ENCODE measurements at places on chromosomes 5 and 9. TPM values are rescaled to one million over a fixed set of nuclear protein-coding genes. Genes with fewer than 3 reads are reported as not detected.

The TAF11L9 gene
- not detected for polyA plus RNA-seq

The TMC1 gene
- polyA plus RNA-seq, result 0.51 TPM

The SOWAHA gene
- not detected for polyA plus RNA-seq

The NDST1 gene
- polyA plus RNA-seq, result 45.0 TPM

The IFNK gene
- not detected for polyA plus RNA-seq

The LYRM7 gene
- polyA plus RNA-seq, result 11.6 TPM

The INSL4 gene
- not detected for polyA plus RNA-seq

The MARCHF11 gene
- not detected for polyA plus RNA-seq

The CDX1 gene
- 0.54 TPM for polyA plus RNA-seq

The PRPF4 gene
- polyA plus RNA-seq, result 32.7 TPM

The BRIX1 gene
- polyA plus RNA-seq, result 52.0 TPM

The LECT2 gene
- 0.58 TPM for polyA plus RNA-seq

DNA sequence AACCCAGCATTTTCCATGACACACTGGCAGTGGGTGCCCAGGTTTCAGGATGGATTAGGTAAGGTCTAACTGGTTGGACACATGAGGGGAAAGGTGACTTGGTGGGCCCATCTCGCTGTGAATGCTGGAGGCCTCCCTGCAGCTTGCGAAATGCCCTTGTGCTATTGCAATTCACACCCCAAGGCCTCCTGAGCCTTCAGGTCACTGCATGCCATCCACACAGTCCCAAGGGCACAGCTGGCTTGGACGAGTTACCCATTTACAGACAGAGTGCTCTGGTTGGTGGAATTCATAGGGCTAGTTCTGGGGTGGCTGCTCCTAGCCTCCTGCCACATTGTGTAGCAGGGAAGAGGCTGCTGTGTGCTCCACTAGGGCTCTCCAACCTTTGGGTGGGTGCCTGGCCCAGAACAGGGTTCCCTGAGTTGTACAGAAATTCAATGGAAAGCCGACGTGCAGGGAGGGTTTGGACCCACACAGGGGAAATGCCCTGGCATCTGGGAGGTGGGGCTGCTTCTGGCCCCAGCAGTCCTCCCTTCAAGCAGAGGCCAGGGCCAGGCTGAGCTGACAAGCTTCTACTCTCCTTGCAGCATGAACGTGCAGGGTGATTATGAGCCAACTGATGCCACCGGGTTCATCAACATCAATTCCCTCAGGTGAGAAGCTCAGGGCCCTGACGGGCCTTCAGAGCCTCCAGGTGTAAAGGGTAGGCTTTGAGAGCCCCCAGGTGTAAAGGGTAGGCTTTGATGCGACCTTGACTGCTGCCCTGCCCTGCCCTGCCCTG is 54.3 kb downstream of the ASS1 start:
- DNase-seq, result no peak

DNA sequence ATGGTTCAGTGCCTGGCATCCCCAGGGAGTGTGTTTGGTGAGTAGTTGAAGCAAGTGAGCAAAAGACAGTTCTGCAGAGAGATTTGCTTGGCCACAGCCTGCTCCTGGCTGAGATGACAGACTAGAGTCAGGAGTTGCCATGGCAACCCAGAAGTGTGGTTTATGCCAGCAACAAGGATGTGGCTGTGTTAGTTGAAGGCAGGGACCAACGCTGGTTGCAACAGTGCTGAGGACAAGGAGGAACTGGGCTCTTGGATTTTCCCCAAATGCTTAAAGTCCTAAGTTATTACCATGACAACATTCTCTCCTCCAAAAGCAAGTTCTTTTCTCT is 2.7 kb downstream of the NXNL2 start:
- DNase-seq, result peak; percentile 85

- peak; percentile 47 for DNase-seq
These were observed 99.9 kb upstream of the TLE4 start for GRCh38 chr9:79471580-79472543.

GRCh38 chr5:143124593-143124992 is 278.9 kb downstream of the NR3C1 start:
- no peak for DNase-seq

DNA sequence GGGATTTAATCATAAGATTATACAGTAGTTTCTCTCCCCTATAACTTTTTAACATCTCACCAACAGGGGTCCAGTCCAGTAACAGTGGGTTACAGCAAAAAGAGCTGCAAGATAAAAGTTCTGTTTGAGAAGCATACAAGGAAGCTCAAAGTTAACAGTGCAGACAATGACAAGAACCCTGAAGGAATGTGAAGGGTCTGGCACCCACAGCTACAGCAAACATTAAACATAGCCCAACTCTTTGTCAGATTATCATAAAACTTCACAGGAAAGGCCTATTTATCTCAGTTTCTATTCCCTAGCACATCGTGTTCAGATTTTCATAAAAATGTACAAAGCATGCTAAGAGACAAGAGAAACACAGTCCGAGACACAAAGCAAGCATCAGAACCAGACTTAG is 309.4 kb downstream of the DIRAS2 start:
- DNase-seq, result no peak

GRCh38 chr5:180207593-180207992 is 1.4 kb downstream of the RASGEF1C start:
- no peak for DNase-seq

- DNase-seq, result no peak
These were observed 4.1 kb downstream of the PTCH1 start for GRCh38 chr9:95512709-95513095.

DNA sequence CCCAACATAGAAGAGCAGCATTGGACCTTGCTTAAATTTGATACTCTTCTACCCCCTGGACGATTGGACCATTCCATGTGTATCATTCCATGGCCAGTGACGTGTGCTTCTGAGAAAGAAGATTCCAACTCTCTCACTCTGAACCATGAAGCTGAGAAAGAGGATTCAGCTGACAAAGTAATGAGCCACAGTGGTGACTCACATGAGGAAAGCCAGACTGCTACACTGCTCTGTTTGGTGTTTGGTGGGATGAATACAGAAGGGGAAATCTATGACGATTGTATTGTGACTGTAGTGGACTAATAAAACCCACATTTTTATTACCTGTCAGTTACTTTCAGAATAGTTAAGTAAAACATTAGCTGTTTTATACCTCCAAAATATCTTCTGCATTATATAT is 7.5 kb downstream of the HSPA5 start:
- DNase-seq, result no peak

DNA sequence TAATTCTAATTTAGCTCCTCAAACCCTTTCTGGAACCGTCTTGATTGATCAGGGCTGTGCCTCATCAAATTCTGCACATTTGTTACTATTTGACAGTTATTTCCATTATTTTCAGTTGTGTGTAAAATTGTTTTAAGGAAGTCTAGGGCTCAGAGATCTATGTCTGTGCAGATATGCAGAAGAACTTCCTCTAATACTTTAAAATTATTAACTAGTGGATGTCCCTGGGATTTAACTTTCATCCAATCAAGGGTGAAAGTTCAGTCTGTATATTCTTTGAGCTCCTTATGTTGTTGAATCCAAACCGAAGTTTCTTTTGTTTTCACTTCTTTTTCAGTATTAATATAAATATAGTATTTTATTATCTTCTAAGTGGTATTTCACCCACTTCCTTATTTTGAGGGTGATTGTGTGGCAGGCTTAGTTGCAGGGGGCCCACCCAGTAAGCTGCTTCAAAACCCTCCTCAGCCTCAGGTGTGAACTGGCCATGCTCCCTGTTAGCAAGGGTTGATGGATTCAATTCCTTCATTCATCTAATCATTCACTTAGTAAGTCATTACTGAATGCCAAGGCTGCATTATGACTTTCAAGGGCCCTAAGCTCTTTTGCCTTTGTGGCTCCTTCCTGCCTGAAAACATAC is 2.1 kb upstream of the CAMLG start:
- DNase-seq, result no peak

DNA sequence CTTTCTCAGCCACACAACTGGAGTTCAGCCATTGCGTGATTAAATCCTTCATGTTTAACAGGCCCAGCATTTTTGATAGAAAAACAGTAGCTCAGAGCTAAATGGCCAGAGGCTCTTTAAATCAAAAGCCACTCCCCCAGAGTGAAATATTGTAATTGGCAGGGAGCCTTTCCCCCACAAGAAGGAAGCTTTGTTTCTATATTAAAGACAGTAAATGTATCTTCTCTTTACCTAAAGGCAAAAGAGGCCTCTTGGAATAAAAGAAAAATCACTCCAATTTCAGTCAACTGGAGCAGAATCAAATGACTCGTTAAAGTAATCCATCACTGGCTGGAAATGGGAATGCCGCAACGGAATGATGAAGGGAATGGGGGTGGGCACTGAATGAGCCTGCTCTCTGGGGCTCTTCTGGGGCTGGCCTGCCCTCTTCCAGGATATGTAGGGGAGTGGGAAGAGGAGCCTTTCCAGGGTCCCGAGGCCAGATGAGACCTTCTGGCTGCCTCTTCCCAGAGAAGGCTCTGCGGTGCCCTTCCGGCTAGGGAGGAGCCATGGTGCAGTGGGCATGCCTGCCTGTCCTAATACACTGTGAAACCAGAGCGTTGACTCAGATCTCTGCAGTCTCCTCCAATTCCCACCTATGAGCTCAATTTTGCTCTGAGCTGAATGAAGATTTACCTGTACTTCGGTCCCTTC is 45.2 kb downstream of the ANKDD1B start:
- DNase-seq, result no peak

DNA sequence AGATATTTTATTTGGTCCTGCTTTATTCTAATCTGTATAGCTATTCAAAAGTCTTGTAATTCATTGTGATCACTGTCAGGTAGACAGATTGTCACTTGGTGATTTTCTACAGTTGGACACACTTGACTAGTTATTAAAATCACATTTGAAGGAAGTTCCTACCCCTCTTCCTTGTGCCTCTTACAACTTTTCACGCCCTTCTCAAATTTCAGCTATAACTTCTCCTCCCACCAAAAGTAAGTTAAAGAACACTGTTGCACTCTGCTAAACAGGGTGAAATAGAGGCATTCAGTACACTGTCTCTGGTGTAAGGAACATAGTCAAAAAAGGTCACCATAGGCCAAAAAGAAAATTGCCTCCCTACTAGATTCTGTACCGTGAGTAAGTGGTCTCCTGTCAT is 142.1 kb upstream of the POU5F2 start:
- DNase-seq, result no peak

DNA sequence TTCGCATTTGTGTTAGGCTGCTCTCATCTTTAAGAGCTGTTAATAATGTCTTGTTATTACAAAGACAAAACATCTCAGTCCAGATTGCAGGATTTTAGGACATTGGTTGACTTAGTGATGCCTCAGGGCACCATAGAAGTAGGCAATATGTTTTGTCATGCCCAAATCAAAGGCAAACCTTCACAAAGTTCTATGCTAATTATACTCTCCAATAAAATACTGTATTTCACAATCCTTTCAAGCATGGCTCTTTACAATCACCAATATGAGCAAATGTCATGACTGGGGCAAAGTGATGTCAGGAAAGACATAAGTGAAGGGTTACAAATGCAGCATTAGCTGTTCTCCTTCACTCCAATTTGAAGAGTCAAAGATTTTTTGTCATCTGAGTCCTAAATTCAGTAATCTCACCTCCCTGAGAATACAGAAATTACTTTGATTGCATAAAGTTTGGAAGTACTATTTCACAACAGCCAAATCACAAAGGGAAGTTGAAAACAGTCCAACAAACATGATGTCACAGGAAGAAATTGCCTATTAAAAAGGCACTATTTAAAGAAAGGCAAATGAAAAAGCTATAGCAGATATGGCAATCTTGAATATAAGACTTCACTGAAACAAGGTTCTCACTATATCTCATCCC is 303.2 kb downstream of the PRR16 start:
- DNase-seq, result peak; percentile 61

- DNase-seq, result peak; percentile 8
These were observed 1539.3 kb upstream of the ACO1 start for GRCh38 chr9:30845136-30845535.

GRCh38 chr9:131804826-131805225 is 65.0 kb upstream of the RAPGEF1 start:
- no peak for DNase-seq

DNA sequence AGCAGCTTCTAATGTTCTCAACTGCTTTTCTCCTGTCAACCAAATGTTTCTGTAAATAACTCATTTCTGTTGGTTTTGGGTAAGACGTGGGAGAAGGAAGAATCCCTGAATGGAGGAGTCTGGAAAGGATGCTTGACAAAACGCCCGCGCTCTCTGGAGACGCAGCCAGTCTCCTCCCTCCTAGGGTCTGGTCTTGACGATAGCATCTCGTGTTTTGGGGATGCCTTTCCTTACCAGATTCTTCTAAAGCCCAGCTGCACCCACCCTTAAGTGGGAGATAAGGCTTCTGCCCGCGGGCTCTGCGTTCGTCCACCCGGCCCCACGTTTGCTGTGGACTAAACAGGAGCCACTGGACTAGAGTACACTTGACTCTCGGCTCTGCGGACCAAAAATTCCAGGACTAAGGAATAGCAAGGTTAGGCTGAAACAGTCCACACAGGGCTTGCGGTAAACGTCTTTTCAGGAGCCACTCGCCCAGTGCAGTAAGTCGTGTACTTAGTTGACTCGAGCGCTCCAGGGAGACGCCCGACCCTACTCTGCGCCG is 491 bp upstream of the CTSL start:
- DNase-seq, result no peak

GRCh38 chr9:15295761-15296405 is 11.1 kb downstream of the TTC39B start:
- DNase-seq, result no peak

DNA sequence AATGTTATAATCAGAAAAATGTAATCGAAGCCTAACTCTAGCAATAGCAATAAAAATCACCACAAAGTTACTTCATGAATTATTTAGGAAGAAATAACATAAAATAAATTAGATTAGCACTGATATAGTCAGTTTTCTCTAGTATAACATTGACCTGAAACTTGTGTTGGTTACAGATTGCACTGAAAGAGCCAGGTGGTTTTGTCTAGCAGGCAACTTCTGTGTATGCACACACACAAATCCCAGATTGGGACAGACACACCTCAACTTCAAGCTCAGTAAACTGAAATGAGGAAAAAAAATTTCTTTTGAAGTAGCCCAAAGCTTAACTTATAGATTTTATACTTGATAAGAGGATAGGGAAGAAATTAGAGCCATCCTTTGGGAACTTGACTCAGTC is 129.3 kb downstream of the EFNA5 start:
- DNase-seq, result no peak

- no peak for DNase-seq
These were observed 500.6 kb downstream of the EBF1 start for GRCh38 chr5:158599157-158599556.

- no peak for DNase-seq
These were observed 17.3 kb downstream of the RECK start for GRCh38 chr9:36053971-36054370.

GRCh38 chr5:135034236-135034962 is 371 bp upstream of the PITX1 start:
- DNase-seq, result no peak

GRCh38 chr5:1264211-1264610 is 30.7 kb downstream of the TERT start:
- DNase-seq, result no peak

- DNase-seq, result no peak
These were observed 230.8 kb upstream of the IRX4 start for GRCh38 chr5:2113348-2114131.

- no peak for DNase-seq
These were observed 62.7 kb upstream of the ANGPTL2 start for GRCh38 chr9:127185181-127185580.

DNA sequence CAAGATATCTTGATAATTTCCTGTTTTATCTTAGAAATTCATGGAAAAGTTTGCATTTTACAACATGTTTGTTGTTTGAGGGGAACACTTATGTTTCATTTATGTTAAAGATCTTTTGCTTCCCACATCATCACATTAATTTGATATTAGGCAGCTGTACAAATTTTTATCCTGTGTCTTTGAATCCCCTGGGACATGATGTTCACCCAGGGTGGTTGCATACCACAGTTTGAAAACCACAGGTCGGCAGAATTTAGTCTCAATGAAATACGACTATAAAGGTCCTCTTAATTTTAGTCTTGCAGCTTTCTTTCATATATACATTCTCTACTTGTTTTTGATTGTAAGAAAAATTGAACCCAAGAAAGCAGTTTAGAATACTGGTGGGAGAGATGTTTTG is 3.7 kb downstream of the NAA35 start:
- DNase-seq, result no peak

Data from right lung (tissue), 10 donors.